ENCODE measurements at places on chromosomes 6 and 20.

- peak; percentile 61 for DNase-seq
These were observed 778 bp downstream of the PSMG4 start for GRCh38 chr6:3259491-3259958.

- no peak for DNase-seq
These were observed 13.6 kb downstream of the BPIFA2 start for GRCh38 chr20:33181482-33182093.

DNA sequence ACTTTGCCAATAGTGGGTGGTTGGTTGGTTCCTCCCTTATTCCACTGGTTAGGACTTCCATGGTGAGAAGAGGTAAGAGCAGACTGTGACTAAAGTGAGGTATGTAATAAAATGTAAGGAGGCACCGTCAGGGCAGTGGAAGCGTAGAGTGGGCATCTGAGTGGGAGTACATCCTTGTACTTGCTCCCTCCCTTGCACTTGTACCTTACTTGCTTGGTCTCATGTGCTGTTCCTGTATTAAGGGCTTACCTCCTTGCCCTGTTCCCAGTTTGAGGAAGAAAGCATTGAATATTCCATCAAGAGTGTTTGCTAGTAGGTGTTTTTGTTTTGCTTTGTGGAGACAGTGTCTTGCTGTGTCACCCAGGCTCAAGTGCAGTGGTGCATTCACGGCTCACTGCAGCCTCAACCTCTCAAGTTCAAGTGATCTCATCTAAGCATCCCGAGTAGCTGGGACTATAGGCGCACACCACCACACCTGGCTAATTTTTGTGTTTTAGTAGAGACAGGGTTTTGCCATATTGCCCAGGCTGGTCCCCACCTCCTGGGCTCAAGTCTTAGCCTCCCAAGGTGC, 25.5 kb downstream of the AMD1 start:
- no peak for DNase-seq

GRCh38 chr20:2736441-2736840, 43.9 kb downstream of the EBF4 start:
- no peak for DNase-seq

DNA sequence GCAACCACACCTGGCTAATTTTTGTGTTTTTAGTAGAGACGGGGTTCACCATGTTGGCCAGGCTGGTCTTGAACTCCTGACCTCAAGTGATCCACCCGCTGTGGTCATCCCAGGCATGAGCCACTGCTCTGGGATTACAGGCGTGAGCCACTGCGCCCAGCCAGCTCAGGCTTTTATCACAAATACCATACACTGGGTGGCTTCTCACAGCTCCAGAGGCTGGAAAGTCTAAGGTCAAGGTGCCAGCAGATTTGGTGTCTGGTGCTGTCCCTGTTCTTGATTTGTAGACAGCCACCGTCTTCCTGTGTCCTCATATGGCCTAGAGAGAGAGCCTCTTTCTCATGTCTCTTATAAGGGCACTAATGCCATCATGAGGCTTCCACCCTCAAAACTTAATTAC, 25.9 kb downstream of the SHLD1 start:
- no peak for DNase-seq

GRCh38 chr6:11085758-11086435, 7.7 kb upstream of the SMIM13 start:
- peak; percentile 33 for DNase-seq

DNA sequence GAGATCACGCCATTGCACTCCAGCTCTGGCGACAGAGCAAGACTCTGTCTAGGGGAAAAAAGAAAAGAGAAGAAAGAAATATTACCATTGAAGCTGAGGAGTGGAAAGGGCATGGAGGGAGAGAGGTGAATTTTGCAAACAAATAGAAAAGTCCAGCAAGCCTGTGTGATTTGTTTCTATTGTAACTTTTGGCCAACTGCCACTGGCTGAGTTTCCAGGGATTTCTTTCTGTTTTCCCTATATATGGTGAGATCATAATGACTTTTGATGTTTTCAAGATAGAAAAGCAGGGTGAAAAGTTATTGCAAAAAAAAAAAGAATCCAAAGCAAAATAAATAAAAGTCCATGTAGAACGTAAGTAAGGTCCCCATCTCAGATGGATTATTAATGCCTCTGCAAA, 184.2 kb upstream of the RALGAPA2 start:
- DNase-seq: no peak

DNA sequence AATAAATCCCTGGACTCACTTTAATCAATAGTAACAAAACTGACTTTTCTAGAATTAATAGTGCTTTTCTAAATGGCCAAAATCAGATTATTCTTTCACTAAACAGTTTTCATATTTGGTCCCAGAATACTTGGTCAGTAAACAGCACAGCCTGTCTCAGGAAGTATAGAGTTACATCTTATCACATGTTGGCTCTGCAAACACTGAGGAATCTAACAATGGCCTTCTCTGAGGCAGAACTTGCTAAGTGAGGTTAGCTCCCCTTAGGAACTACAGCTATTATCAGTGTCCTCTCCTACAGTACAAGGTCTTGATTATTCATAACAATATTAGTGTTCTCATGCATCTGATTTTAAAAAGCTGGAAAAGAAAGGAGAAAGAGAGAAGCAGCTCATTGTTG, 1622.8 kb downstream of the HACE1 start:
- DNase-seq: no peak

DNA sequence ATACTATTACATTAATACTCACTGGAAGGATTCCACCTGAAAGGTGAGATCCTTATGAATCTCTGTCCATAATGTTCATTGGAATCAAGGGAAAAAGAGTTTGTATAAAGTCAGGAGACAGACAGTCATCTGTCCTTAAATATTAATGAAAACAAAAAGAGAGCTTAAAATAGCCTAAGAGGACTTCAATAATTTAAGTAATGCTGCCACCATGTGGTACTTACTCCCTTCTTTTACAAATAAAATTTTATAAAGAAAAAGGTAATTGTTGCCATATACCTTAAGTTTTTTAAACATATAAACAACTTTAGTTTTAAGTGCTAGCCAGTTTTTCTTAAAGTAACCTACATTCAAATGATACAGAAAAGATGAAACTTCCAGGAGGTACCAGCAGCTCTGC, 5.1 kb downstream of the BLOC1S5 start:
- no peak for DNase-seq
